CD4-positive, alpha-beta T cell treated with Interleukin-2 at 100 ng/mL for 4 hours (primary cell): ENCODE measurements at places on chromosomes 6 and 20.

DNA sequence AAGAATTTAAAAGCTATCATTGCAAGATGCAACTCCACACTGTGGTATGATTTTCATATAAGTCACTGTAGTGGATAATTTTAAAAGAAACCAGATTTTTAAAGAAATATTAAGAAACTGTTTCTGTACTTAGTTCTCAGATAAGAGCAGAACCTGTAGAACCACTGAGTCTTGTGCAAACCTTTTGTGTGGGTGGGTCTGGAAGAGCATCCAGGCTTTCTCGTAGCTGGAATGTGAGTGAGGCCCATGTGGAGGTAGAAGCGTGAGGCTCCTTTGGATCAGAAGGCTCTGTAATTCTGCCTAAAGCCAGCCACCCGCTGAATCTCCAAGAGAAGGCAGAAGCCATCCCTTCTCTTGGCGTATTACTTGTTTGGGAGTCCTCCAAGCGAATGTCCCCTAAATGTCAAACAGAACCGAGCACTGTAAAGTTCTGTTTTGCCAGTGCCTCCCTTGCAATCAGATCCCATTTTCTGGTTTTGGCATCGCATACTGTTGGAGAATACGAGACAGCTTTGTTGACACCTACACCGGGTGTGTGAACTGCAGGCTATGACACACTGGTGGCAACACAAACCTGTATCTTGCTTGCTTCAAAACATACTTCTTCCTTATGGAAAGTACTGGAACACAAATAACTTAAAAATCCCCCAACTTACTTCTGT, 188.7 kb downstream of the FOXC1 start:
- no peak for DNase-seq

DNA sequence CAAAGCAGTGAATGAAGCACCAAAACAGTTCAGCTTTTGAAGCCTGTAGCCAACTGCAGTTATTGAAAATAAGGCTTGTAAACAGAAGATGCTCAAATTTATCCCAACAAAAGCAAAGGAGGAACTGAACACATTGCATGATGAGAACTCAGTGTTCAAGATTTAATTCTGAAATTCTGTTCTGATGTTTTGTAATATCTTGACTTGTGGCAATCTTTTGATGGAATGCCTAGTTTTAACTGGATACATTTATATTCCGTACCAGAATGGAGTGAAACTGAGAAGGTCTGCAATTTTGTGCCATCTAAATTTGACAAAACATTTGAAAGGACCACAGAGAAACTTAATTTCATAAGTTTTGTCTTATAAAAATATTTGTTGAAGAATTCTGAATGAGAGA, 17.5 kb downstream of the FYN start:
- no peak for DNase-seq

GRCh38 chr6:74936886-74937285, 269.0 kb downstream of the COL12A1 start:
- DNase-seq, result no peak

- no peak for DNase-seq
These were observed 327.5 kb downstream of the NRN1 start for GRCh38 chr6:5679270-5679669.

GRCh38 chr6:156161471-156161870, 615.7 kb upstream of the ARID1B start:
- no peak for DNase-seq

GRCh38 chr20:4451487-4452081, 270.1 kb upstream of the PRND start:
- no peak for DNase-seq

GRCh38 chr6:99241905-99242534, 107.5 kb downstream of the FAXC start:
- DNase-seq, result no peak

GRCh38 chr6:170092826-170093225, 198.1 kb downstream of the DLL1 start:
- DNase-seq, result no peak

DNA sequence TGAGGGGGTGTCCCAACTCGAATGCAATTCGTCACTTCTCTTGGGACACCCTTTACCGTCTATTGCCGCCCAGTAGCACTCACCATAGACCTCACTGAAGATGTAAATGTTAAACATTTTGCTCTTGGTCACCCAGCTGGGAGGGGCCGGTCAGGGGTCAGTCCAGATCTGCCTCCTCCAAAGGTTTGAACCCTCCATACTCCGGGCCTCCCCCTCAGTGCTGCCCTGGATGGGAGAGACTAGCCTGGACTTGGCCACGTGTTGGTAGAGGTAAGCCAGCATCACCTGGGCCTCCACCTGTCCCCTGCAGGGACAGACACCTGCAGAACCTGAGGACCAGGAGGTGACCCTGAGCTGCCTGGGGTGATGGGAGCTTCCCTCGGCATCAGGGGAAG, 5.0 kb upstream of the MYT1 start:
- no peak for DNase-seq

DNA sequence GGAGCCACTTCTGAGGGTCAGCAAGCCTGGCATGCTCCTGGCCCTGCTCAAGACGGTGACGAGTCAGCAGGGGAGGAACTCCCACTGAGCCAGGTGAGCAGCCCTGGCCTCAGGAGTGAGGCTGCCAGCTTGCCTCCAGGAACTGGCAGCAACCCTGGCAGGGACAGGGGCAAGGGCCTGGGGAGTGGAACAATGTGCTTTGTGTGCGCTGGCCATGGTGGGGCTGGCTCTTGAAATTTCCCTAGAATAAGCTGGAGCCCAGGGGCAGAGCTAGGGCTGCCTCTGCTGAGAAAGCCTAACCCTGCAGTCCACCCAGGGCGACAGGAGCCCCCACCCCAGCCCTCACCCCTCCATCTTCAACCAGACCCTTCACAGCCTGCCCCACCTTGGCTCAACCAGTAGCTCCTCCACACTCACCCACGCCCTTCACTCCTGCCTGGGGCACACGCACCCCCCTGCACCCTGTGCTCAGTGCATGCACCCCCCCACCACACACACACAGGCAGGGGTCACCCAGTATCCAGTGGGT, 88.0 kb downstream of the MRPL14 start:
- DNase-seq, result no peak

- no peak for DNase-seq
These were observed 133.7 kb downstream of the MYO6 start for GRCh38 chr6:75882734-75883133.

DNA sequence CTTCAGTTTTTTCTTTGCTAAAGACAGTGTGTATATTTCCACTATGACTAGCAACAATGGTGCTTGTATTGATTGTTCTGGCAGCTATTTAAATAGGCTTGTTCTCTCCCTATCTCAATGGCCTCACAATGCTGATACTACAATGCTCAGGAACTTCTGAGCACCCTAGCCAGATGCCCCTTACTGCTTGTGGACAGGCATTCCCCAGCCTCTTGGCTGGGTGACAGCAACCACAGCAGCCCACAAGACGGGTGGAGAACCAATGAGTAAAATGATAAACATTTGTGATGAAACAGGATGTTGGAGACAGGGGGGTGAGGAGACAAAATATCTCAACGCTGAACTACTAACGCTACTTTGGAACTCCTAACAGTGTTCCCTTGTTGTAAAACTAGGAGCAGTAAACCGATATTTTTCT, 42.3 kb downstream of the HIVEP2 start:
- DNase-seq, result peak; percentile 80

- DNase-seq, result no peak
These were observed 133.2 kb downstream of the KHDRBS2 start for GRCh38 chr6:62152796-62153195.

GRCh38 chr6:71349976-71350615, 61.5 kb downstream of the OGFRL1 start:
- DNase-seq, result no peak

- no peak for DNase-seq
These were observed 614.2 kb upstream of the CITED2 start for GRCh38 chr6:139988685-139989084.

DNA sequence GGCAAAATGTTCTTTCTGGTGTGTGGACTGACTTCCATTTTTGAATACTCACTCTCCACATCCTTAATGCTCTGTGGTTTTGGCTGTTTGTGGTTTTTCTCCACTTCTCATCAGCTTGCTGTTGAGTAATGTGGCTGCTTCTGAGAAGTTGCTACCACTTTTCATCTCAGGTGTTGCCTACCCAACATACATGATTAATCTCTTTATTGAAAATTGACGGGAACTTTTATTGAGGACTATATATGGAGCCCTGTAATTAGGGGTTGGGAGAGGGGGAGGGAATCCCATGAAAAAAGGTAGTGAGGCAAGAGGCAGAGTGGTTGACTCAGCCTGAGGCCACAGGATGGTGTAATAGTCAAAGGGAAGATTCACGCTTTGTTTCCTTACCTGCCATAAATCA, 17.6 kb downstream of the IL22RA2 start:
- peak; percentile 77 for DNase-seq

DNA sequence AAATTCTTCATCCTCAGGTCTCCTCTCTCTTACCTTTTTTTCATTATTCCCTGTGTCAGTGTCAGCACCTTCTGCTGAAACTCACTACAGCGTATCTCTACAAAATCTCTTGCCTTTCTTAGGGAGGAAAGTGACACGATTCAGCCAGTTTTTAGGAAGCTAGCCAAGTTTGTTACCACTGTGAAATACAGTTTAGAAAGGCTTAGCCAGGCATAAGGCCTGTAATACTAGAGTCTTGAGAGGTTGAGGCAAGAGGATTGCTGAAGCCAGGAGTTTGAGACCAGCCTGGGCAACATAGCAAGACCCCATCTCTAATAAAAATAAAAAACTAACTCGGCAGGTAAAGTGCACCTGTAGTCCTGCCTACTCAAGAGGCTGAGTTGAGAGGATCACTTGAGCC, 16.7 kb downstream of the TAB2 start:
- DNase-seq, result no peak

DNA sequence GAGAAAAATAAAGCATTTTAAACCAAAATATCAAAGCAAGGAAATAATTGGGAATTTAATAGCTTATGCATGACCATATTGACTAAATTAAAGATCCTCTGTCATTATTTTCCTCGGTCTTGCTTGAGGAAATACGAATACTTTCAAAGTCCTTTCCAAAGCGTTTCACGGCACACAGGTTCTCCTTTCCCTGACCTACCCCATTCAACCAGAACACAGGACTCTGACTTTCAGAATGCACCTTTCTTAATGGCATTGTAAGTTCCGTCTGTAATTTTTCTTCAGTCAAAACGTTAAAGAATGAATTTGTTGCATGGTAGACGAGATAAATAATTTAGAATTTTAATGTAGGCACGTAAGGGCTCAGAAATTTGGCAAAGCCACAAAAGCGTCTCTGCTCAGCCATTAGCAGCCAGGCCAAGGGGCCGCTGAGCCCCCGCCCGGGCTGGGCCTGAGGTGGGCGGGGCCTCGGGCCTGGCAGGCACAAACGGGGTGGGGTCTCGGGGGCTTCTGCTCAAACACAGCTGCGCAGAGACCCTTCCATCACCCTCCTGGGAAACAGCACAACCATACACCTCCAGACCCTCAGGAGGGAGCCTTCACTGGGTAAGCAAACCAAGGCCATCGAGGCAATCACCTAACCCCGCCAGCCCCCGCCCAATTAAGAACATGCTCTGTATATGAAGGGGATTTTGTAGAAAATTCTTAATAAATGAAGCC, 3.4 kb downstream of the NEDD9 start:
- no peak for DNase-seq

DNA sequence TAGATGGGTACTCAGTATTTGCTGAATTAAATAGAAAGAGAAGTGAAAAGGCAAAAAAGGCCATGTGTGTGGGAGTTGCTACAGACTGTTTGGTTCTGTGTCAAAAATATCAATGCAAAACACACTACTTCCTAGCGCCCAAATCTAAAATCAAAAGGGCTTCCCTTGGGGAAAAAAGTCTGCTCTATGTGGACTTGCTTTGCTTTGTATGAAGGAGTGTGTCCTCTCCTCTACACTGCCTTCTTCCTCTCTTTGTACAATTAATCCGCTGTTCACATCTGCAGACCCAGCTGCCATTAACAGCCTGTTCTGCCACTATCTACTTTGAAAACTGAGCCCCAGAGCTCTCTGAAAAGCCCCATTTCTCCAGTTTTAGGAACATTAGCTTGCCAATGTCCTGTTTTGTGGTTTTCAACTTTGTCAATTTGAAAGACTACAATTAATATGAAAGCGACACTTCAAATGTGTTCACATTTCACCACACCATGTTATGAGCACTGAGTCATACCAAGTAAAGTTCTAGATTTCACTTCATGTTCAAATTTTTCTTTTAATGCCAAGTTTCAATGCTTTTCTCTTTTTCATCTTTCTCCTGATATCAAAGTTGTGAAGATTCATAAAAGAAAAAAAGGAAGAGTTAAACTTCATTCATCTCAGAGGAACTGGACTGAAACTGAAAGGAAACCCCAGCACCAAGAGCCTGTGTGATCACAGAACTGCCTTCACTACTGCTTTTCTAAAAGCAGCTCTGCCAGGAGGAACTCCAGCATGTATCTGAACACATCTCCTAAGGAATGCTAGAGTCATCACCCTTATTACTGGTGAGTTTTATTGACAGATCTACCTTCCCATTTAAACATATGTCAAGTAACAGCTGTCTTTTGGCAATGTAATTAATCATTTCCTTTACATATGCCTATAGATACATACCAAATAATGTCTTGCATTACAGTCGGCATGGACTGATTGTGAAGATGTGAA, 102.6 kb downstream of the KIF13A start:
- DNase-seq, result no peak

DNA sequence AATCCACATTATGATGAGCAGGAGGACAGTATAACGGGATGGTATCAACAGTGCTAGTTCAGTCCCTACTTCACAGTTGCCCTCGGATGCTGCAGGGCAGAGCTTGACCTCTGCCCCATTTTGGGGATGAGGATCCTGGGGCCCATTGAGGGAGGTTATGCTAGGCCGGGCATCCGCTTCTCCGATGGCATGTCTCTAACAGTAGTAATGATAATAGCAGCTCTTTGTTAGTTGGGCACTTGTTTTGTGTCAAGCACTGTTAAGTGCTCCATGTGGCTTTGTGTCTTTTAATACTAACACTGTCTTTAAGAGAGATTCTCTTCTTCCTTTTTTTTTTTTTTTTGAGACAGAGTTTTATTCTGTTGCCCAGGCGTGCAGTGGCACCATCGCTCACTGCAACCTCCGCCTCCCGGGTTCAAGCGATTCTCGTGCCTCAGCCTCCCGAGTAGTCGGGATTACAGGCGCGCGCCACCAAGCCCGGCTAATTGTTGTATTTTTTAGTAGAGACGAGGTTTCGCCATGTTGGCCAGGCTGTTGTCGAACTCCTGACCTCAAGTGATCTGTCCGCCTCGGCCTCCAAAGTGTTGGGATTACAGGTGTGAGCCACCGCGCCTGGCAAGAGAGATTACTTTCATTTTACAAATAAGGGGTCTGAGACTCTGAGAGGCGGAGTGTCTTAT, 1.1 kb downstream of the MAPRE1 start:
- no peak for DNase-seq

DNA sequence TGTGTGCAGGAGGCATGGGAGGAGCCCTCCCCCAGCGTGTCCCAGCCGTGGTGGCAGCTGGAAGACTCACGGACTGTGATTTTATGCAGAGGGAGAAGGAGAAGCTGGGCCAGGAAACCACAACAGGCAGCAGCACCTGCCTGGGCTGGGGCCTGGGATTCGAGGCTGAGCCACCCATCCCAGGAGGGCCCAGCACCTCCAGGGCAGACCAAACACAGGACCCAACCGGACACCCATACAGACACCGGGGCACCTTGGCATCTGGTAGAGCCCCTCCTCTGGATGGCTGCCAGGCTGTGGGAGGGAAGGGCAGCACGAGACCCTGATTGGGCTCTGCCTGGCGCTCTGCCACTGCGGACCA, 41.7 kb upstream of the CHRNA4 start:
- no peak for DNase-seq

- no peak for DNase-seq
These were observed 27.4 kb downstream of the FERMT1 start for GRCh38 chr20:6095409-6095808.

GRCh38 chr6:97291896-97292295, 8.9 kb upstream of the MMS22L start:
- no peak for DNase-seq
